ENCODE measurements at places on chromosomes 3 and 15. TPM values are rescaled to one million over a fixed set of nuclear protein-coding genes. Genes with fewer than 3 reads are reported as not detected.
A peak's percentile ranks its signal among the peaks of the same experiment; 100 is the strongest.

A4GNT gene
- not detected for total RNA-seq

- DNase-seq: peak; percentile 70
Measured at GRCh38 chr3:52277071-52277964, 1.1 kb downstream of the WDR82 start.

DNA sequence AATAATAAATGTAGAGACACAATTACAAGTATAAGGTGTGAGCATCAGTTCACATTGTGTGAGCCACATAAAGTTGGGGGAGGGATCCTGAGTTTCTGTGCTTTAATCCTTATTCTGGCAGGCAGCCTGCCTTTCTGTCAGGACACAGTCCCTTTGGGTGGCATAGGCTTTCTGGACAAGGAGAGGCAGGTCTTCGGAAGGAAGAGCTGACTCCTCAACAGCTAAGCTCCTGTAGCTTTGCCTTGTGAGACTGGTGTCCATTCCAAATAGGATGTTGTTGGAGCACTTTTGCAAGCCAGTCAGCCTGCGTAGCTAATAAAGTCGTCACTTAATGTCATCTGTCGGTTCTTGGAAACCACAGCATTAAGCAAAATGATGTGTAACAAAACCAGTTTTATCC lies 151.9 kb upstream of the MCTP2 start:
- peak; percentile 11 for DNase-seq

DNA sequence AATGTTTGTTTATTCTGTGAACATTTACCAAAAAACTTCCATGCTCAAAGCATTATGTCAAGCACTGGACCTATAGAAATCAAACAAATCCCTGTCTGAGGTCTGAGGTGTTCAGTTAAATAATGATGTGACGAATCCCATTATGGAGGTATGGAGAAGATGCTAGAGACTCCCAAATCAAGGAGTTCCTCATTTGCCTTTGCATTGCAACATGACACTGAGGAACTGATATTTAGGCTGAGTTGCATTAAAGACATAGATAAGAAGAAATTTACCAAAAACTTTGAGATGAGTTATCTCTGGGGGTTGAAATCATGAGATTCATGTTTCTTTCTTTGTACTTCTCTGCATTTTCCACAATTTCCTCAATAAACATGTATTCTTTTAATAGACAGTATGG lies 16.0 kb downstream of the CD200 start:
- DNase-seq: no peak

- peak; percentile 8 for DNase-seq
Measured at GRCh38 chr15:85702321-85703101, 92.2 kb downstream of the KLHL25 start.
